ENCODE measurements at places on chromosomes 2 and 18.
A peak's percentile ranks its signal among the peaks of the same experiment; 100 is the strongest.

DNA sequence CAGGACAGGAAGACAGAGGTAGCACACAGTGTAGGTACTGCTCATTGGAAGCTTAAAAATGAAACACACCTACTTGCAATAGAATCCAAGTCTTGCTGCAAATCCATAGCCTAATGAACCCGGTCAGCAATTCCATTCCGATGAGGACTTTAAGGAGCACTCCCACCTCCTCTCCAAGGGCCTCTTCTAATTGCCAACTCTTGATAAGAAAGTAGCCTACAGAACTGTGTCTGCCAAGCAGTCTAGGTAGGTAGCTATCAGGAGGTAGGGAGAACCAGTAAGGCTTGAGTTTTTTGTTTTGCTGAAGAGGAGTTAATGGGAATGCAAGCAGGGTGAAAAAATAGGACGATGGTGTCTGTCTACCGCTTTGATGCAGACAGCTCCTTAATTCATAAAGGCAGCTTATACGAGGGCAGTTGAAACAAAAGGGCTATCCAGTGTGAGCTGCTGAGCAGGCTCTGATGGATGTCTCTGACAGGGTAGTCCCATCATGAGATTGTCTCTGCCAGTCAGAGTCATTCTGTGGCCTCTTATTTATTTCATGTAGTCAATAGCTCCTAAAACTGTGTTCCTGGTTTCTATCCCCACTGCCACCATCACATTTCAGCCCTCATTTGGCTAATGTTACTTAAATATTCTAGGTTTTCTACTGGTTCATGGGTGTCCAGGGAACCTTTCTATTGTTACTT is 155.6 kb upstream of the DNMT3A start:
- no peak for DNase-seq

DNA sequence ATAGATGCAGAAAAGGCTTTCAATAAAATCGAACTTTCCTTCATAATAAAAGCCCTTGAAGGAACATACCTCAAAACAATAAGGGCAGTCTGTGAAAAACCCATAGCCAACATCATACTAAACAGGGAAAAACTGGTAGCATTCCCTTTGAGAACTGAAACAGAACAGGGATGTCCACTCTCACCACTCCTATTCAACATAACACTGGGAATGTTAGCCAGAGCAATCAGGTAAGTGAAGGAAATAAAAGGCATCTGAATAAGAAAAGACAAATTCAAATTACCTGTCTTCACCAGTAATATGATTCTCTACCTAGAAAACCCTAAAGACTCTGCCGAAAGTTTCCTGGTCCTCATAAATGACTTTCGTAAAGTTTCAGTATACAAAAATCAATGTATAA is 861.0 kb upstream of the VRK2 start:
- DNase-seq = no peak

- no peak for DNase-seq
These were observed 3.8 kb upstream of the ATP6V1C2 start for GRCh38 chr2:10717628-10718027.

DNA sequence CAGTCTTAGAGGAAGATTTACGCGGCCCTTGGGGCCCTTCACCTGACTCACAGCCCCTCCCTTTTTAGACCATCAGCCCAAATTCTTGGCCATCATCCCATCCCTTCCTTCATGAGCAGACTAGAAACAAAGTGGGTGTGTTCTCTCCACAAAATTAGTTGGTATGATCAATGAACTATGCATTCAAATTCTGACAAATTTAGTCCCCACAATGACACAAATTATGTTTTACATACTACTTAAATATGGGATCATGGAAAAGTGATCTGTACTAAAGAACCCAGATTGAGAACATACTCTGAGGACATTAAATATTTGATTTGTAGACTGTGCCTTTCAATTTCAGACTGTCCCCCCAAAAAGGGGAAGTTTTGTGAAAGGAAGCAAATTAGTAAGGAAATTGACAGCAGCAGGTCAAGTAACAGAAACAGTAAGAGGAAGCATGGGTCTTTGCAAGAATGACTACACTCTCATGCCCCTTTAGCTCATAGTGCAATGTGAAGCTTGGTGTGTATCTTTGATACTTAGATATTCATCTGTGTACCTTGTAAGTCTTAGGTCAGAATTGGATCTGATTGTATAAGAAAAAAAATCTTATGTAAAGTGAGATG is 2.2 kb upstream of the MAPRE2 start:
- no peak for DNase-seq

DNA sequence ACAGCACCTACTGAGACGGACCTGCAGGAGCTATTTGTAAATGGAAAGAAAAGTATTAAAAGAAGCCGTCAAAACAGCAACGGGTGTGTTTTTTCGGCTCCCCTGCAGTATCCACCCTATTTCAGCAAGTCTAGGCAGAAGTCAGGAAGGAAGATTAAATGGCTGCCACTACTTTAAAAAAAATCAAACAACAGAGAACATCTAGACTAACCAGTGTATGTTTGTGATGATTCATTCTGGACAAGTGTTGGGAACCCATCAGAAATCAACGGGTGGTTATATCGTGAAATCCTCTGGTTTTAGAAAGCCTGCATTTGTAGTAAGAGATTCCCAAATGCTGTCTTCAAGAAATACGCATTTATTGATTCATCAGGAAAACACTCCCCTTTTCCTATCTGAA is 9.0 kb downstream of the PMAIP1 start:
- no peak for DNase-seq

- DNase-seq = no peak
These were observed 127.0 kb downstream of the TTC32 start for GRCh38 chr2:19774805-19775176.

DNA sequence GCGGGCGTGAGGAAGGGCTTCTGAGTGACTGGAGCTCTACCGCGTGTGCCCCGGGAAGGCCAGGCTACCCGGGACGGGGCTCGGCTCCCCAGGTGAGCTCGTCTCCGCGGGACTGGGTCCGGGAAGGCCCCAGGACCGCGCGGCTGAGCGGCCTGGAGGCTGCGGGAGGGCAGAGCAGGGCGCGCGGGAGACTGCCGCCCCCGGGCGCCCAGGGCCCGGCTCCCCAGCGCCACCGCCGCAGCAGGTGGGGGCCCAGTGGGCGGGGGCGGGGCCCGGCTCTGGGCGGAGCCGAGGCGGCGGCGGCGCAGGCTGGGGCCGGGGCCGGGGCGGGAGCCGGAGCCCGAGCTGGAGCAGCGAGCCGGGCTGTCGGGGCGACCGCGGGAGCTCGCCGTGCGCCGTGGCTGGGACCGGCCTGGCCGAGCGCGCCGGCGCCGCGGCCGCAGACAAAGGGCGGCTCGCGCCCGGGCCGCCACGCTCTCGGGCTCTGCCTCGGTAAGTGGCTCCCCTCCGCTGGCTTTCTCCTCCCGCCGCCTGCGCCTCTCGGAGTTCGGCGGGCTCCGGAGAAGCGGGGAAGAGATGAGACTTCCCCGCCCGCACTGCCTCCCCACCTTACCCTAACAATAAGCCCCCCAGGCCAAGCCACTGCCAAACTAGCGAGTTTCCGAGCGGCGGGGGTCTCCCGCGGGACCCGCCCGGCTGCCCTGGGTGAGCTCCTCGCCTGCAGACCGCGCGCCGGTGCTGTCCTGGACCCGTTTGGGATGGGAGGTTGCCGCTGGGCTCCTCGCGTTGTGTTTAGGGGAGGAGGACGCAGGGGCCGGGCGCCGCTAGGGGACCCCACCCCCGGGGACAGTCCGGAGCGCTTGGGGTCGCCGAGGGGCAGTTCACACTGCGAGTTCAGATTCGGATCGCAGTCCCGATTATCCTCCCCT is at the start of gene MAPK4:
Gene MAPK4 (plus strand): TSS at position 336 of the 929 bp plus-strand sequence. CDS start 103,872 bp downstream, outside the sequence.
- DNase-seq = peak; percentile 8

DNA sequence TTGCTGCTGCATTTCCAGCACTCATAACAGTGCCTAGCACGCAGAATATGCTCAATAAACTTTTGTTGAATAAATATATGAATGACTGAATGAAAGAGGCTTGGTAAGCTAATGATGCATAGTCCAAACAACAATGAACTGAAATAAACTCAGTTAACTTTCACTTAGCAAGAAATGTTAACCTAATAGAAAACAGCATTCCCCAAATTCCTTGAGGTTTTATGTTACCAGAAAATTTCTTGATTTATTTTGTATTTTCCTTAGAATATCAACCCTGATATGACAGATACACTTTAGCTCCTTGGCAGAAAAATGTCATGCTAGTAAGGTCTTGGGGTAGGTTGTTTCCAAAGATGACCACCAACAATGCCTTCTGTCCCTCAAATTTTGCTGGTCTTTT is 217.4 kb downstream of the KCNE4 start:
- no peak for DNase-seq

GRCh38 chr2:233976690-233977294 is 59.6 kb downstream of the TRPM8 start:
- DNase-seq = no peak

DNA sequence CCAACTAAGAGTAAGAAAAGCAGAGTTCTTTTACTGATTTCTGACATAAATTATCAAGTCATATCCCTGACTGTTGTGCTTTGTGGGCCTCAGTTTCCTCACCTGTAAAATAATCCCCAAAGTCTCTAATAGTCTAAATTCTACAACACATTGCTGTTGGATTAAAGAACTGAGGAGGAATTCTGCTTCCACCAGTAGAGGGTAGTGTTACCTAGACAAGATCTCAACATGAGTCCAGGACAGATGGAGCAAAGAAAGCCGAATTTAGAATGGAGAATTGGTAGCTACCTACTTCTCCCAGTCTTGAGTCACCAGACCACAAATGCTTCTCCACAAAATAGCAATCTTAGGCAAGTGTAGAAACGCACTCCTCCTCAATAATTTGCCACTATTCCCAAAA is 462.5 kb upstream of the FSHR start:
- DNase-seq = no peak

DNA sequence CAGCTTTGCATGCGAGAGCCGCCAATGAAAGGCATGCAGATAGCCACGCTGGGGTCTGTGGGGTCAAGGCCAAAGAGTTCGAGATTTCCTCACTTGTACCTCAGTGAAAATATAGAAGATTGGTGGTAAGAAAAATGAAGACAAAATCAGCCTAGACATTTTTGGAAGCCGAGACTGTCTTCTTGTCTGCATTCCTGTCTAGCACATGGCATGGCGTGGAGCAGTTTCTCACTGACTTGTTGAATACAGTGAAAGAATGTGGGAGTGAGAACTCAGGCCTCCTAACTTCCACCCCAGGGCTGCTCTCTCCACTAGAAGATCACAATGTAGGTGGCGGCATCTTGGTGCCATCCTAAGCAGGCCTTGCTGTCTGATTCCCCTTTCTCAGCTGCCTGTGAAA is 740.8 kb upstream of the HS6ST1 start:
- DNase-seq = no peak

GRCh38 chr2:108837198-108837597 is 50.6 kb downstream of the CCDC138 start:
- no peak for DNase-seq

DNA sequence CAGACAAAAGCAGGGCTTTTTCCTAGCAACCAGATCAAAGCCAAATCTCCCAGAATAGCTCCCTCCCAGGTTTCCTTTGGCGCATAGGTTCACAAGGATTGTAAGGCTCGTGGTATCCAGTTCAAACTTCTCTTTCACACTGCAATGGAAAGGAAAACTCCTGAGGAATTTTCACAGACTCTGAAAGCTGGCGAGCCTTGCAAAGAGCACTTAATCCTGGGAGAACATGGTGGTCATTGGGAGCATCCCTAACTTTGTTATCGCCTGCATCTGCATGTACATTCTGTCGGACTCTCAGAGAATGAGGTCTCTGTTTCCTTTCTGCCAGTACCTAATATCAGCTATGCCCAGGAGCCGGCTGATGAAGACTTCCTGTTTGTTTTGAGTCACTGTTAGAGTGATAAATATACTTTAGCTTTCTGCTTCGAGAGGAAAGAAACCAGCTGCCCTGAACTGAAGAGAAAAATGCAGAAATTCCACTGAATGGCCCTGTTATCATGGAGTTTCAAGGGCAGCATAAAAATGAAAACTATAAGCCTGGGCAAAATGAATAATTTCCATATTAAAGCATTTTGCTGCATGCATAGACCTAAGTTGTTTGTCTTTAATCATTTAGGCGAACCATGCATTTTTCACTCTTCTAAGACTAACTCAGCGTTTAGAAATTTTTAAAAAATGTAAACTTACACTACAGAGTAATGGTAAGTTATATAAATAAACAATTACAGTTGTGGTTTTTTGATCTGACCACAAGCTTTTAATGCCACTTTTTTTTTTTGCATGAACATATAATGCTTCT is 76.4 kb upstream of the ZEB2 start:
- DNase-seq = no peak
